ENCODE measurements at places on chromosomes 4 and X. TPM values are rescaled to one million over a fixed set of nuclear protein-coding genes. Genes with fewer than 3 reads are reported as not detected.

GRCh38 chrX:46209037-46209436 lies 336.2 kb downstream of the ZNF674 start:
- DNase-seq, result no peak

GRCh38 chr4:25799522-25799921 lies 63.3 kb downstream of the SEL1L3 start:
- DNase-seq, result no peak

GRCh38 chr4:1375761-1376322 lies 28.8 kb downstream of the UVSSA start:
- DNase-seq, result no peak

DNA sequence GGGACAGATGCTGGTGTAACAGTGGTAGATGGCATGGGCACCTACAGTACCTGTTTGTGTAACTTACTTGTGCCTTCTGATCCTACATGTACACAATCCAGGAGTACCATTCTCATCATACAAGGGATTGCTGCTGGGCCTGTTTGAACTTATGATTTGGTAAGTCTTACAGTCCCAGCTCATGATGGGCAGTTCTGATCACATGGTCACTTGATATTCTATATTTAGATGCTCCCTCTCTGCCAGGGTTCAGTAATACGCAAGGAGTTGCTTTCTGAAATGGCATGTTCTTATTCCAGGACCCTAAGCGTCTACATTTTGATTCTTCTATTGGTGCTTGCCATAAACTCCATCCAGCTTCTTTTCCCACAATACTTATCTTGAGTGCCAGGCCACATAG lies 54.4 kb upstream of the ATP6AP2 start:
- DNase-seq, result no peak

DNA sequence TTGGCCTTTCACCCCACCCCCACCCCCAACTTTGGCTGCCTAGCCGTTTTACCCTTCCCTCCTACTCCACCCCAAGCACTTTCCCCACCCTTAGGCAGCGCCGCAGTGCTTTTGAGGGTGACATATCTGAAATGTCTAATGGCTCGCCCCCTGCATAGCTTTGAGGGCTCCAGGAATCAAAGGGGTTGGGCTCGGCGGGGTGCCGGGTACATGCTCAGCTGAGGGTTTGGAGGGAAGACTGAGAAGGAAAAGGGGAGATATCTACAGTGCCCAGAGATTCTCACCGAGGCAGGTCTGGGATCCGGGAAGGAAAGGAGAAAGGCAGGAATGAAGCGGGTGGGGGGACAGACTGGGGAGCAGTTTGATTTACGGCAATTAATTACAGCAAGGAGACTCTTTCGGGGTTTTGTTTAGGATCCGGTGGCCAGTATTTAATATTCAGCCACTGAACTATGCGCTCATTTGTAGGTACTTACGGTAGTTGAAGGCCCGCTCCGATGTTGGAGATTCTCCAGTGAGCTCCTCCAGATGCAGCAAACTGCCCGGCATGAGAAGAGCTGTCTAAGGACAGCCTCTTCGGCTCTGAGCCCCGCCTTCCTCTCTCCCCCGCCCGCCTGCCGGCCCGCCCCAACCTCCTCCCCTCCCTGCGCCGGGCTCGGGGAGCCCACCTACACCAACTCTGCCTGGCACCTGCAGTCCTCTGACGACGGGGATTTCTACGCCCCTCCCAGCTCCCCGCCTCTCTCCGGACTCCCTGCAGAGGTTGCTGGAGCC lies at the start of gene IGSF1:
TSS of gene IGSF1 (minus strand) at position 569 of the 774 bp plus-strand sequence. CDS start 2,632 bp downstream, outside the sequence.
- peak; percentile 45 for DNase-seq

DNA sequence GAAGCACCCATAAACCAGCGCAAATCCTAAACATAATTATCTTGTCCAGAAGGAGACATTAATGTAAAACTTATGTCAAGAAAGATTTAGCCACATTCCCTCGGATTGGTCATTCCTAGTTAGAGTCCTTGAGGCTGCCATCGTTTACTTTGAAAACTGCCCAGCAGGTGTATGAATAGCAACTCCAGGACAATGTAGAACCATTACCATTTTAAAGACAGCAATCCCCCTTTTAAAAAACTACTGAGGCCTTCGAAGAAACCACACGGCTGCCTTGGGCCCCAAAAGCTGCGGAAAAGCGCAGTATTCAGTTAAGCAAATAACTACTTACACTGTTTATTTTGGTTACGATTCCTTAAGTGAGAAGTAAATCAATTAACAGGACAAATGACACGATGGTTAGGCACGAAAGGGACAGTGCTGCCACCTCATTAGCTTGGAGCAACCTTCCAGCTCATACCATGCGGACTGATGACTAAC lies 822 bp upstream of the SGMS2 start:
- DNase-seq, result no peak

MAGEA4 gene
- total RNA-seq, result 0.40 TPM

HERC5 gene
- total RNA-seq, result 0.18 TPM
